ENCODE measurements at places on chromosomes 5 and 9.

DNA sequence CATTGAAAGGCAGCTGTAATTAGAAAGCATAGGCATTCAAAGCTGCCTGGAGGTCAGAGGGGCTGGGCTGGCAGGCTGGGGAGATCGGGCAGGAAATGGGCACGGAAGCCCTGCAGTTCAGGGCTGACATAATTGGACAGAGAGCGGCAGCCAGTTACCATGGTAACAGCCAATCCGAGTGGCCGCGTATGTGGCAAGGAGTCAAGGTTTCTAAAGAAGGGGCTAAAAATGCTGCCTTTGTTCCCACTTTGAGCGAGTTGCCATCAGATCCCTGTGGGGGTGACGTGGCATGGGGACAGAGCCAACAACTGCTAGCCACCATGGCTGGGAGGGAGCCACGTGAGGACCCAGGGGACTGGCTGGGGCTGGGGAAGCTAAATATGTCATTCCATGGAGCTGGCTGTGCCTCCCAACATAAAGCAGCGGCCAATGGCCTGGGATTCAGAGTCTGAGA is 44.7 kb upstream of the NDFIP1 start:
- DNase-seq, result peak; percentile 53

DNA sequence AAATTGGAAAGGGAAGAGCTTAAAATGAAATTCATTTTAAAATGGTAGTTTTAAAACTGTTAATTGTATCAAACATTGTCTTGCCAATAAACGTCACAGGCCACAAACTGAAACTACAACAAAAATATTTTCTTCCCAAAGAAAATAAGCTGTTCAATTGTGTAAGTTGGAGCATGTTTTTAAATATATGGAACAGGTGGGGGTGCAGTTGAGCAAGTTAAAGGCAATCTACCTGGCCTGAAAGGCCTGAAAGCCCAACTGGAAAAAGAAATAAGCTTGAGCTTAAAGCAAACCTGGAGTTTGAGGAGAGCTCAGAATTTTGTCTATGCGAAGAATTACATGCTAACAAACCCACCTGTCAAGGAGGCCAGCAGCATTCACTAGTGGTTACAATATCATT is 439.5 kb downstream of the ACTL7B start:
- no peak for DNase-seq

DNA sequence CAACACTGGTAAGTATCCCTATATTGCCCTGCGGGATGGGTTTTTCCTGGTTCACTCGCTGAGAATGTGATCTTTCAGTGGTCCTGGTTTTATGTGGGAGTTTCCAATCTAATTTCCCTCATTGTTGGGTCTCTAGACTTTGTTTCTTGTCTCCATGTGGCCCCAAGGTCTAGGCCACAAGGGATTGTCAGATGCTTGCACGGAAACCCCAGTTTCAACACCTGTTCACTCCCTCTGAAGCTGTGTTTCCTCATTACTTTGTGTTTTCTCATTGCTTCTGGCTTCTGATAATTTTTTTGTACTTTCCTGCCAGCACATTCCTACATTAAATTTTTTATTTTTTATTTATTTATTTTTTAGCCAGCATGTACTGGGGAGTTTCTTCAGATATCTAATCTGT is 191.5 kb downstream of the TTLL11 start:
- DNase-seq, result no peak

DNA sequence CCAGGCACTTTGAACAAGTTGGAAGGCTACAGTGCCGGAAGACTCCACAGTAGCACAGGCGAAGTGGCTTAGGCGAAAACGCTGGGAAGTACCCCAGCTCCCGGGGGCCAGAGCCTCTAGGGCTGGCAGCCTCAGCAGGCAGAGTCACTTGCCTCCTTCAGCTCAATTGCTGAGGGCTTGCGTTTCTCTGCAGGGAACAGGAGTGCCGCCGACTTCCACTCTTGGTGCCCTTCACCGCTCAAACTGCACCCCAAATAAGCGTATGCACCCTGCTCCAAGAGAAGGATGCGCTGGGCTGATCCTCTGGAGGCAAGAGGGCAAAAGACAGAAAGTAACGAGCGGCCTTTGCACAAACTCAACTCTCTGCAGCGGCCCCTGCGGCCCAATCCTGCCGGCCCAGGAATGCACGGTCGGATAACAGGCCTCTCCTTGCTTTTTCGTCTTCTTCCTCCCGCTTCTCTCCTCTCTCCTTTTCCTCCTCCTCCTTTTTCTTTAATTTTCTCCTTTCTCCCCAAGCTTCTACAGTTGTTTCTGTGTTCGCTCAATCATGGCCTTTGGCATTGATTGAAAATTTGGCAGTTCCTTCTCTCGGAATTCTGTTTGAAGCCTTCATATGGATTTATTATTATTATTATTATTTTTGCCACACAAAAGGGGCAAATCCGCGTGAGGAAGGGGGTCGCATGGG is 1.1 kb upstream of the S1PR3 start:
- DNase-seq, result no peak

DNA sequence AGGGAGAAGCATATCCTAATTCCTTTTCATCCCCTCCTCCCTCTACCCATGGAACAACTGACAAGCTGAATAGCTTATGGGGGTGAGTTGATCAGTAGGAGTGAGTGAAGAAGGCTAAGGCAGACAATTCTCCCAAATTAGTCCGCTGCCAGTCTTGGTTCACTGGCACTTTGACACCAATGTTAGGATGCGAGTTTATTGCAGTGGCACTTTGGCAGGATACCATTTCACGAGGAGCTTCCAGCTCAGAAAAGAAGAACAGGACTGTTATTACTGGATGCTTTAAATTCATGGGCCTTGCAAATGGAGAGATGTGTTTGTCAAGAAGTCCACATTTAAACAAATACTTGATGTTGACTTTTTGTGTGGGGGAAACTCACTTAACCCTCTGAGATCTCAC is 427.6 kb downstream of the NR2F1-AS1 start:
- DNase-seq, result no peak

DNA sequence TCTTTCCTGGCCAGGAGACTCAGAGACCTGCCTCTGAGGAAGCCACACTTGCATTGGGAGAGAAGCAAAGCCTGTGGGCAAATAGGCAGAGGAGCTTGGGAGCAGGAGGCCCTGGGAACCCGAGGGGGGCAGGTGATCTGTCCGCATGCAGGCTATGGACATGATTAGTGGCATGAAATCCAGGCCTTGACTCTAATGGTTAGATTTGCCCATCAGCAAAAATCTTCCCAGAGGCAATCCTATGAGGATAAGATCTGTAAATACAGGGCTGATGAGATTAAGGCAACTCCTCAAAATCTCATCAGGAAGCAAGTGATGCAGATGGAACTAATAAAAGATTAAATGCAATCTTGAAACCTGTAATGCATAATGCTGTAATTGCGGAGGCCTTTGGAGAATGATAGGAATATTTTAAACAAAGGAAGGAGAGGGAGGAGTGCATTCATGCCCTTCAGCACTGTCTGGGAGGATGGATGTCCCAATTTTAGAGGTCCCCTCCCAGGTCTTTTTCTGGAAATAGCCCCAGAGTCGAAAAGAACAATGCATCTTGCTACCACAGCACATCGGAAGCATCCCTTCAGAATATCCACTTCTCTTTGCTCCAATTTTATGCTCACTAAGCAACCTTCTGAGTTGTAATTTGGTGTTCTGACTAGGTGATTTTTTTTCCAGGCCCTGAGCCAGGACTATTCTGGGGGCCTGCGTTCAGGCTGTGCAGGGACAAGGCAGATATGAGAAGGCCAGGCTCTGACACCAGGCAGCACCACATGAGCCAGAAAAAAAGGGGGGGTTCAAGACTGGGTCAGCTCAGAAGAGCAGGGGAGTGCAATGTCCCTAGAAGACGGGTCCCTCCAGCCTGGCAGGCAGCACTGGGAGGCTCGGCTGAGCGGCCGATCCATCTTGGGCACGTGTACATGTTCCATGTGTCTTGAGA is 66.5 kb downstream of the MED10 start:
- DNase-seq, result no peak

DNA sequence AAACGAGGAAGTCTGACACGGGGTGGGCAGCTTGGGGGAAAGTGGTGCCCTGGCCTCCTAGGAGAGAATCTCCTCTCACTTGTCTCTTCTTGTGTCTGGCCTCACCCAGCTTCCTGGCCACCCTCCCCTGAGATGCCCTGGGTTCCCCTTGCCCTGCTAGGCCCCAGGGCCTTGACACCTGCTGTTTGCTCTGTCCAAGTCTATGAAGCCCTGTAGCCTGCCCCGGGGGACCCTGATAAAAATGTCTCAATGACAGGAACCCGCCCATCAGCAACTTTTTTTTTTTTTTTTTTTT is 35.0 kb upstream of the SUSD3 start:
- DNase-seq, result no peak

GRCh38 chr5:76709762-76710161 is 6.2 kb upstream of the F2R start:
- no peak for DNase-seq

DNA sequence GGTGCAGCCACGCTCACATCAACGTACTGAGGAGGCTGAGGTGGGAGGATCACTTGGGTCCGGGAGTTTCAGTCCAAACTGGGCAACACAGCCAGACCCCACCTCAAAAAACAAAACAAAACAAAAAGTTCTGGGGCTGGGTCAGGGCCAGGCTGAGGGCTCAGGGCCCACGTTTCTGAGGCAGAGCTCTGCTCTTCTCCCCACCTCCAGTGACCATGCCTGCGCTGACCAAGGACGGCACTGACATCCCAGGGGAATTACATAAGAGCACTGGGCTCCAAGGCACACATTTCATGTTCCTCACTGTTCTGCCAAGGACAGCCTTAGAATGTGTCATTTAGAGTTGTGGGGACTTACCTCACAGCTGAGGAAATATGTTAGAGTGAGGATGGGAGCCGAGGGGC is 40.4 kb upstream of the TESK1 start:
- DNase-seq, result no peak

GRCh38 chr9:73810585-73811215 is 659.0 kb downstream of the ANXA1 start:
- DNase-seq, result no peak

DNA sequence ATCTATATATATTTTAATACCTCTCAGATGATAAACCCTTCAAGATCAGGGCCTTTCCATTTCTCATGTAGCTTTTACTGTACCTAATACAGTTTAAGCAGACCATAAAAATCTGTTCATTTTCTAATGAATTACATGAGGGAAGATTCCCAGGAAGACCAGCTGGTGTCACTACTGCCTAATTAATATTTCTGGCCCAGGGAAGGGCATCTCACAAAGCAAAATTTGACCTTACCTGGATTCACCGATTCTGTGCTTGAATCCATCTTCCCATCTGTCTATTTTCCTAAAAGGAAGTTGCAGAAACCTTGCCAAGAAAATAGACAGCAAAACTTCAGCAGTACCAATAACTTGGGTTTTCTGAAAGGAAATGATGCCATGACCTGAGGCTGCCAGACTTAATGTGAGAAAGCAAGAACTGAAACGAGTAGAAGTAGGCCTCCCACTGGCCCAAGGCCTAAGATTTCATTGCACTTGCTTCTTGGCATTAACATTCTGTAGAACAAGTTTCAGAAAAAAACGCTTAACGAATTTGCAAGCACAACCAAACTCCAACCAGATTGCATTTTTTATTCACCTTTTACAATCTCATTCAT is 83.0 kb upstream of the GLIS3 start:
- no peak for DNase-seq

Measured in NCI-H1436 treated with DMSO at 0.1 percent for 48 hours (cell line).